ENCODE measurements at places on chromosomes 5 and 9.

DNA sequence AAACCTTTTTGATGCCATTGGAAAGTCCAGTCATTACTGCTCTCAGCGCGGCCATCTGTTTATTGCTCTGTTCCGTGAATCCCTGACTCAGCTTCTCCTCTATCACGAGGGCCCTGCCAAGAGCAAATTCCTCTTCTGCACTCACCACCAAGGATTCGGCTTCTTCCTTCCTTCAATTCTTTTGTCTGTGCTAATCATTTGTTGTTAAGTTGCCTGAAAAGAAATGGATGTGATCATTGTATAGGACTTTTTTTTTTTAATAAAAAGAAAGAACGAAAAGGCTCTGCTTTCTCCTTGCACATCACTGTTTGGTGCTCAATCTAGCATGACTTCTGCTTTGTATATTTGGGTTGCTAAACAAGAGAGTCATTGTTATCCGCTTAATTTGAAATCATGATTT, 128.7 kb upstream of the PIK3R1 start:
- DNase-seq: no peak

DNA sequence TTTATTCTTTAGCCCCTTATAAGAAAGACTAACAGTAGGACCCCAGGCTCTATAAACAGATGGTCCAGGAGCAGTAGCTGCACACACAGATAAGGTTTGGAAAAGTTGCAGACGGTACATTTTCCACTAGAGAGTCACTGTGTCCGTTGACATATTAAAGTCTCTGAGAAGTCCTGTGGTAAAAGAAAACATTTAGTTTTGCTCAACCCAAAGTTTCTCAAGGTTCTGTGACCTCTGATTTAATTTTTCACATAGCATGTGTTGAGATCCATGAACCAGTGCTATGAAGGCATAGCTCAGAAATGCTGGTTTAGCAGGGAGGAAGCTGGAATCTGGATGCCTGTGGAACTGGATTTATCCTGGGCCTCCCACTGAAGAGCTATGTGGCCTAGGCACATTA, 62.7 kb upstream of the RASEF start:
- no peak for DNase-seq

- no peak for DNase-seq
These were observed 19.0 kb downstream of the PHAX start for GRCh38 chr5:126619781-126620180.

DNA sequence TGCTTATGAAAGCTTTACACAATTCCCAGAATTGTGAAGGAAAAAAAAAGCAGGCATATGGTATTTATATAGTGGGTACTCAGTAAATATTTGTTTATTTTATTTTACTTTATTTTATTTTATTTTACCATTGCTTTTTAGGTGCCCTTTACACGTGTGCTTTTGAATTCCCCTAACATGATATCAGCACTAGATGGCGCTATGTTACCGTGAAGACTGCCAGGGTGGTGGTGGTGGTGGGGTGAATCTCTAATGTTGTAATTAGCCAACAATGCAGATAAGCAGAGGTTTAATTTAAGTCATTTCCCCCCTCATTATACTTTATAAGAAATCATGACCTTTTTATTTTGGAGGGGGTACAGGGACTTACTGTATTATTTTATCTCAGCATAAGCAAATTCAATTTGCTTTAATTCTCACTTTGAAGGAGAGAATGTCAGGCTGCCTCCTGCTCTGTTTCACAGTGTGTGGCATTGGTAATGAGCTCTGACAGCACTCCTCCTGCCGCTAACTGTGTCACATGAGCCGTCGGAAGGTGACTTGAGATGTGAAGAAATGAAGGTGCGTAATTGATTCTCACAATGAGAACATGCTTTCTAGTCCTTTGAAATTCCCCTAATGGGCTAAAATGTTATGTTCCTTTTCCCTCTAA, 165.6 kb downstream of the YTHDC2 start:
- peak; percentile 42 for DNase-seq

- no peak for DNase-seq
These were observed 346.9 kb downstream of the ZNF608 start for GRCh38 chr5:124399426-124399961.

- no peak for DNase-seq
These were observed 179.1 kb downstream of the SLIT3 start for GRCh38 chr5:169121630-169122420.

DNA sequence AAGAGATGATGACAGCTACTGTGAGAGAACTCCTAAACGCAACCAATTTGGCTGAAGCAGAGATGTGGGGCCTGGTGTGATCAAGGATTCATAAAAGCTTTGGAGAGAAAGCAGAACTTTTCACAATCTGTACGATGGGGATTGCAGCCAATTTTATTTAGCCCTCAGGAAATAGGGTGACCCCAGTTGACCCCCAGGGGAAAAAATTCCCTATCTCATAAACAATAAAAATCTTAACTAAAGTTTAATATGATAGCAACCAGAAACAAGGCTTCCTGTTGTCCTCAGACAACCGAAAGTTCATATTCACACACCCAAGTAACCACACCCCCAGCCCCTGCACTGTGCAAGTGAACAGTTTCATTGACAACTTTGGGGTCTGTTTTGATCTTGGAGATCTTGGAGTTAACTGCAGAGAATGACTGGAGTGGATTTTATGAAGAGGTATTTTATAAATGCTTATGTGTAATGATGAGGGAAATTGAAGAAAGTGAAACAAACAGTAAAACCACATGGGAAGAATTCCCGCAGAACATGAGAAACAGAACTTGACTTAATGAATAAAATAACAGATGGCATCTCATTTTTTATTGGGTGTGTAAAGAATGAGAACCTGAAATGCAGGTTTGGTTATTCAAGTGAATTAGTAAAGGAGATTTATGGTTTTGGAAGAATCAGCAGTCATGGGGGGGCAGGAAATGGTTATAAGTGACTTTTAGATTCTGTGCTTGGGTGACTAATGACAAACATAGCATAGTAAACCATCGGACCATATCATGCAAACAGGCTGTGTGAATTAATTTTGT, 94.5 kb downstream of the PDE4D start:
- DNase-seq: peak; percentile 82

DNA sequence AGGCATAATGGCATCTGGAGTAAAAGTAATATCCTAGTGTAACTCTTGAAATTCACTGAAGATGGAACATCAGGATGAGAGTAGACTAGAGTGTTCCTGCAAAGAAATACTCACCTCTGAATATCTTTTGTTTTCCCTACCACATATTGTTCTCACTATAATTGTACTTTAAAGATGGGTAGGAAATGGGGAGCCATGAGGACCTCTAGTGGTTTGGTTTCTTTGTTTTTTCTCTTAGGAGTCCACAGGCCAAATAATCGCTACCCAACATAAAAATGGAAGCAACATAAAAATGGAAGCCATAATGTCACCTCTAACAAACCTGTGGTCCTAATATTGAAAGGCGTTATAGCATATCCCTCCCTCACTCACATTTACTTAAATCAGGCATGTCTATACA, 2375.8 kb downstream of the MAT2B start:
- DNase-seq: no peak

DNA sequence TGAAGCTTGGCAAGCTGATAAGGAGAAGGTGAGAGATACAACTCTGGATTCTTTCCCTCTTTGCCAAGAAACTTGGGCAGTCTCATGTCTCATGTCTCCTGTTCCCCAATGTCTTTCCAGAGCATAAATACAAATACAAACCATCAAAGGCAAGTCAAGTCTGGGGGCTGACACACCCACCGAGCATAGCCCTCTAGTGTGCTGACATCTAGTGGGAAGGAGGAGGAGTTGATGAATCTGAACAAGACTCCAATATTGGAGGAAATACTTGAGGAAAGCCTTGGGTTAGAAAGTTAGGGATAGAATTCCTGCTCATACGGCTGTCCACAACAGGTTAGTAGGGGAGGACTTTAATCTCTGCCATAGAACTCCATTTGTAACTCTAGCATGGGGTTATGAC, 8.6 kb downstream of the MLANA start:
- no peak for DNase-seq
